NCI-H1436 (cell line): ENCODE measurements at places on chromosomes 12 and 14.

- DNase-seq, result no peak
These were observed 15.9 kb downstream of the GOLGA3 start for GRCh38 chr12:132812631-132813305.

GRCh38 chr12:30614031-30614430 lies 81.6 kb downstream of the IPO8 start:
- DNase-seq, result no peak

- no peak for DNase-seq
These were observed 174.3 kb downstream of the SOX5 start for GRCh38 chr12:23775208-23775607.

DNA sequence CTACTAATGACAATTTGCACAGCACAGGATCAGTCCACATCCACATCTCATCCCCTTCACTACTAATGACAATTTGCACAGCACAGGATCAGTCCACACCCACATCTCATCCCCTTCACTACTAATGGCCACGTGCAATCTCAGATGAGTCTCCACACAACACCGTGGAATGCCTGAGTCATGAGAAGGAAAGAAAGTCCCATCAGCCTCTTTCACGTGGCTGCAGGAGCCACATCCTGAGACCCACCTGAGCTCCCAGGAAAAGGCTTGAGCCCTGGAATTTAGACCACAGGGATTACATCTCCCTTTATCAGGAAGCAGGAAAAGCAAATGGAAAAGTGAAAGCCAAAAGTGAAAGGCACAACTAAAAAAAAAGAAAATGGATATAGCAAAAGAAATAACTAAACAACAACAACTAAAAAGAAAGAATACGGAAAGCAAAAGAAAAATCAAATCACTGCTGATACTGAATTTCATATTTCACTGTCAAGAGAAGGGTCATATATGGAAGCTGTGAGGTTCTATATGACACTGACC lies 1300.5 kb downstream of the TMEM121 start:
- DNase-seq, result no peak

DNA sequence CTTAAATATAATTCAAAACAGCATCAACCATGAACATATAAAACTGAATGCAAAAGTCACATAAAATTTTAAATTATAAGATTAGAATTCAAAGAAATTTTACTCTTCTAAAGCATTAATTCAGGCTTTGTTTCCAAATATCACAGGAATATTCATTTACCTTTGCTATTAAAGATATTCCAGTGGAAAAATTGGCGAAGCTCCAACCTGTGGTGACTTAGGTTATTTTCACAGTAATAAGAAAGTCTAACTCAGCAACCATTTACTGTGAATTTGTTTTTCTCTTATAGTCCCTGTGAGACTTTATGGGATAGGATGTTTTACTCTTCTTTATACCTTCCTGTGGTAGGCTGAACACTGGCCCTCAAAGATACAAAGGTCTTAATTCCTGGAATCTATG lies 3.2 kb downstream of the WDR89 start:
- no peak for DNase-seq

DNA sequence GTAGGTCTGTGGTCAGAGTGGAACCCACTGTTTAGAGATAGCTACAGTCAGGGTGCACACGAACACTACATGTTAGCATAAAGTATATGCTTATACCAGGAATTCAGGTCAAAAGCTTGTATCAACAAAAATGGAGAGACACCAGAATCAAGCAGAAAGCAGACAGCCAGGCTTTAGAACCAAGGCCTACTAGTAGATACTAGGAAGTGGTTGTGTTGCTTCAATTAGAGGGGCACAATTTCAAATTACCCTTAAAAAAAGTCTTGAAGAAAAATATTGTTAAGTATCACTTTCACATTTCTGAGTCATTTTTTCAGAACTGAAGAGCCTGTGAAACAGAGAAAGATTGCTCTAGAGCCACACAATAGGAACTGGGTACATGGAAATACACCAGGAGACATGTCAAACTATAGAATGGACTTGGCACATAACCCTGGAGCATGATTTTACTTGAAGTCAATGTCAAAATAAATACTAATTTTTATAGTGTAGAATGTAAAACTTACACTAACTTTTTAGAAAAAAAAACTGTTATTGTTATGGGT lies 41.6 kb downstream of the LRRC9 start:
- DNase-seq, result no peak

- no peak for DNase-seq
These were observed 131.2 kb upstream of the TBX3 start for GRCh38 chr12:114815026-114815795.

DNA sequence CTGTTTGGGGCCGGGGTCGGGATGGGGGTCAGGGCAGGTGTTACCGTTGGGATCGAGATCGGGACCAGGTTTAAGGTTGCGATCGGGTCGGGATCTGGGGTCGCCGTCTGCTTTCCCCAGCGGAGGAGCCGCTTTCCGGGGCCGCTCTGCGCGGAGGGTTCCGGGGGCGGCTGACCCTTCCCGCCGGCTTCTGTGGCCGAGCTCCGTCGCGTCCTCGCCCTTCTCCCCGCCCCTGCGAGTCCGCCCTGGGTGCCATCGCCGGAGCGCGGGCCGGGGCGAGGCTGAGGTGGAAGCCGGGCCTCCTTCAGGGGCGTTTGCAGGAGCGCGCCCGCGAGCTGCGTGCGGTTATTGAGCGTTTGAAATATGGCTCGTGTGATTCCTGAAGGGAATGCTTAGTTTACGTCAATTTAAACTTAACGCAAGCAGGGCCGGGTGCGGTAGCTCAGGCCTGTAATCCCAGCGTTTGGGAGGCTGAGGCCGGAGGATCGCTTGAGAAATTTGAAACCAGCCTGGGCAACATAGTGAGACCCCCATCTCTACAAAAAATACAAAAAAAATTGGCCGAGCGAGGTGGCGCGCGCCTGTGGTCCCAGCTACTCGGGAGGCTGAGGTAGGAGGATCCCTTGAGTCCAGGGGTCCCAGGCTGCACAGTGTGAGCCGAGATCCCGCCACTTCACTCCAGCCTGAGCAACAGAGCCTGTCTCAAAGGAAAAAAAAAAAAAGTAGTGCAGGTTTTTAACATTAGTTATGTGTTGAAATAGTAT lies 620 bp downstream of the PGAM5 start:
- DNase-seq, result no peak

- no peak for DNase-seq
These were observed 449.9 kb downstream of the LRIG3 start for GRCh38 chr12:58470266-58471010.

GRCh38 chr12:94798113-94798512 lies 147.8 kb upstream of the TMCC3 start:
- DNase-seq, result no peak

- DNase-seq, result no peak
These were observed 1.8 kb downstream of the ARID2 start for GRCh38 chr12:45731190-45731775.

DNA sequence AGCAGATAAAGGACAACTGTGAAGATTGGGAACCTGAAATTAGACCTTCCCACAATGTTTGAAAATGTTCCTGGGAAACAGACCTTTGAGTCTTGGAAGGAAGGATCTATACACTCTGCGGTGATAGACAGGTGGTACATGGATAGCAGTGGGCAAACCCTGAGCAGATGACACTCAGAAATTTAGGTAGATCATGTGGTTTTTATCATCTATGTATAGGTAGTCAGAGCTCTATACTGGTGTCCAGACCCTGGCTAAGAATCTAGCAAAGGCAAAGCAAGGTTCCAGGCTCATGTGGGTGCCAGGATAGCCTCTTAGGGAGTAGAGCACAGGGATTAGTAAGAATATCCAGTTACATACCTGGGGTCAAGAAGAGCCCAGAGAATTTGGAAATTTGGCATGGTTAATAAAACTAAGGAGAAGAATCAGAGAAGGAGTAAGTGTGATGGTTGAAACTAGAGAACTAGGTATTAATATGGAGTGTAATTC lies 331.2 kb upstream of the FBXO33 start:
- DNase-seq, result no peak

DNA sequence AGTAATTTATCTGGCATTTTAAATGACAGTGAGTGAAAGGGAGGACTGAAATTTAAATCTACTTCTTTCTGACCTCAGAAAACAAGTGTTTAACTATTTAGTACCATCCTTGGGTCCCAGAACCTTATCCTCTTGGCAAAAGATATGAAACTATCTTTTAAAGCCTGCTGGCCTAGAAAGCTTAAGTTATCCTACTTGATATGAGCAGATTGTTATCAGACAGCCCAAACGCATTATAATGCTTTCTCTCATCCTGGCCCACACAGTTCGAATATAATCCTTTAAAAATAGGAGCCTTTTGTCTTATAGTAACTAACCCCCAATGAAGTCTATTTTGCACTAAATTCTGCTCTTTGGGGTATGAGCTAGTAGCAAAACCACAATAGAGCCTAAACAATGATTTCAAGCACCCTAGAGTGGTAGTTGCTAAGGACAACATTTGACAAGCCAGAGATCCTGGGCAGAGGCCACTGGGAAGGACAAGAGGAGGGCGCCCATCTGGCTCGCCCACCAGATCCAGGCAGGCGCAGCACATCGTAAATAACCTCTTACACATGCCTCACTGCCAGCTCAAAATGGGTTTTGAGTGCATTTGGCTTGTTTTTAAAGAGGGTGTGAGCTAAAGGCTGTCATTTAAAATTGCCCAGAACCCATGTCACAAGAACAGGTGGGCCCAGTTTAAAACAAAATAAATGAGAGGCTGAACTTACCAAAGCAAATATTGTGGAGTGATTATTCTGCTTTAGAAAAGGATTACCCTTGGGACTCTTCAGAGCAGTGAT lies 37.7 kb upstream of the CRY1 start:
- DNase-seq, result peak; percentile 86
